HEK293T (cell line): ENCODE measurements at places on chromosomes 5 and 9.

GRCh38 chr5:146753641-146754040, 124.9 kb downstream of the PPP2R2B start:
- no peak for DNase-seq

DNA sequence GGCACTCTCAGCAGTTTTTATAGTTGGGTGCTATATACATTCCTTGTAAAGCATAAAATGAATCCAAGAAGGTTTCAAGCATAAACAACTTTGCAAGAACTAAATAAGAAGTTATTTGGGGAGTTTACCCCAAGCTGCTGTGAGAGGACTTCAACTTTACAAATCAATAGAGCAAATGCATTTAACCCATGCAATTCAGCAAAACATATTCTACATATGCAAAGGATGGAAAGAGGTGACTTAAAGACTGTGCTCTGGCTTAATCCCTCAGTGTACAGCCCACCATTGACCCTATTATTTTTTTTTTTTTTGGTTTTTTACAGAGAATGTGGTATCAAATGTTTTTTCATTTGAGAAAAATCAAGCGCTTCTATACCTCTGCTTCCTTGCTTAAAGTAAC, 736.5 kb downstream of the CETN3 start:
- DNase-seq = no peak

GRCh38 chr5:131252824-131253171, 11.1 kb upstream of the CDC42SE2 start:
- no peak for DNase-seq

DNA sequence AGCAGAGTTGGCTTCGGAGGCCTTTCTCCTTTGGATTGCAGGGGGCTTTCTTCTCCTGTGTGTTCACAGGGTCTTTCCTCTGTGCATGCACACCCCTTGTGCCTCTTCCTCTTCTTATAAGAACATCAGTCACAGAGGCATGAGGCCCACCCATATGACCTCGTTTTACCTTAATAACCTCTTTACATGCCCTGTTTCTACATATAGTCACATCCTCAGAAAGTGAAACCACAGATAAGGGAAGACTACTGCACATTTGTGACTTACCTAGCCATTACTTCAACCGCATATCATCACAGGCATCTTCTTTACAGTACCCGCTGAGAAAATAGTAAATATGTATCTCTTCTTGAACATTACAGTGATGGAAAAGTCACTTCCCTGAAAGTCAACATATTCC, 204.9 kb upstream of the TARS1 start:
- no peak for DNase-seq

- no peak for DNase-seq
Observed at GRCh38 chr9:117224695-117225094, 190.2 kb downstream of the ASTN2 start.

DNA sequence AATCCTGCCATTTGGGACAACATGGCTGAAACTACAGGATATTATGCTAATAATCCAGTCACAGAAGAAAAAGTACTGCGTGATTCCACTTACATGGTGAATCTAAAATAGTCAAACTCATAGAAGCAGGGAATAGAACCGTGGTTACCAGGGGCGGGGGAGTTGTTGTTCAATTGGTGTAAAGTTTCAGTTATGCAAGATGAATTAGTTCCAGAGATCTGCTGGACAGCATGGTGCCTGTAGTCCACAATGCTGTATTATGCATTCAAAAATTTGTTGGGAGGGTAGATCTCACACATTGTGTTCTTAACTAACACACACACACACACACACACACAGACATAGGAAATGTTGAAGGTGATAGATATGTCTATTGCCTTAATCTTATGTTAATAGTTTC, 480.5 kb downstream of the DMRT2 start:
- DNase-seq = no peak

DNA sequence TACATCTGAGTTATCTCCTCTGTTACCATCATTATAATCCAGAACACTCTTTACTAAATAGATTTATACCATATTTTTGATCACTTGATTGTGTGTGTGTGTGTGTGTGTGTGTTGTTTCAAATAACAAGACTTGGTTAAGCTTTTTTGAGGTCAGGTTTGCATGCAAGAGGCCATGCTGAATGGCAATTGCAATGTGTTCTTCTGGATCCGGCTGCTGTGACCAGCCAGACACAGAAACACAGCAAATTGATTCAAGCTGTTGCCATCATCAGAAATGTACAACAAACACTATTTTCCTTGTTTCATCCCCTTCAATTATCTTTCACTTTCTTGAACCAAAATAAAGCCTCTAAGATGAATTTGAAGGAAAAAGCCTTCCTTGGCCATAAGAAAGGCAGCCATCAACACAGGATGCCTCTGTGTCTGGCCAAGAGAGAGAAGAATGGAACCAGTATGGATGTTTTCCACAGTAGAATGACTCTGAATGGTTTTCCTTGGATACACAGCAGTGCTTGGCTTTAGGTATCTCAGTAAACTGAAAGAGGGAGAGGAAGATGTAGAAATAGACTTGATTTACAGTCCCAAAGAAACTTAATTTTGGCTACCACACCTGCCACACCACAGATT, 53.9 kb downstream of the DPYSL3 start:
- DNase-seq = no peak

- no peak for DNase-seq
Observed at GRCh38 chr5:143400541-143401226, 2.8 kb downstream of the NR3C1 start.

GRCh38 chr5:80355686-80356085, 35.9 kb downstream of the SPZ1 start:
- no peak for DNase-seq
